Stimulated activated CD4-positive, alpha-beta T cell treated with anti-CD3 and anti-CD28 coated beads, TNF-alpha, amount 100 ng/mL, for 1 hour (primary cell): ENCODE measurements at places on chromosomes 4 and X.

GRCh38 chrX:525134-525533 lies 105.5 kb upstream of the SHOX start:
- DNase-seq = no peak

DNA sequence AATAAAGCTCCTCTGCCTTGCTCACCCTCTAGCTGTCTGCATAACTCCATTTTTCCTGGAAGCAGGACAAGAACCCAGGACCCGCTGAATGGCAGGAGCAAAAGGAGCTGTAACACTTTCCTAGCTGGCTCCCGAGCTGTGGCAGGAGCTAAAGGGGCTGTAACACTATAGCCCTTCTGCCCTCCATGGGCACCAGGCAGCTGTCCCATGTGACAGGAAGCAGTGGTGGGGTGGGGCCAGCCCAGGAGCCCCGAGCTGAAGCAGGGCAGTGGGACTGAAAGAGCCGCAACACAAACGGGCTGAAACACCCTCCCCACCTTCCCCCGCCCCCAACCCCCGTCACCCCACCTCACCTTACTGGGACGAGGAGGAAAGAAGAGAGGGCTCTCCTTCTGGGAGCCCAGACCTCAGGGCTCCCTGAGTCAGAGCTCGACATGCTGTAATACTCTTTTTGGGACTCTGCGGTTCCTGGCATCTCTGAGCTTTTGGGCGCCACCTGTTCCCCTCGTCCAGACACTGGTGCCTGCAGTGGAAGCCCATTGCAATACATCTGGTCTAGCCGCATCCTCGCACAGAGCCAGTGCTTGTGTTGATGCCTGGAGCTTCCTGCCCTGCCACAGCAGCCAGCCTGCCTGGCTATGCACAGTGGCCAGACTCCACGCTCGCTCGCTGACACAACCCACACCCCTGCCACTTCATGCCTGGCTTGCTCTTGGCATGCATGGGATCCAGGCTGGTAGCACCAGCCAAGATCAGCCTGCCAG lies 39.4 kb downstream of the PPM1K start:
- no peak for DNase-seq

- DNase-seq = no peak
These were observed 1148.5 kb upstream of the DIAPH2 start for GRCh38 chrX:95536111-95536510.

DNA sequence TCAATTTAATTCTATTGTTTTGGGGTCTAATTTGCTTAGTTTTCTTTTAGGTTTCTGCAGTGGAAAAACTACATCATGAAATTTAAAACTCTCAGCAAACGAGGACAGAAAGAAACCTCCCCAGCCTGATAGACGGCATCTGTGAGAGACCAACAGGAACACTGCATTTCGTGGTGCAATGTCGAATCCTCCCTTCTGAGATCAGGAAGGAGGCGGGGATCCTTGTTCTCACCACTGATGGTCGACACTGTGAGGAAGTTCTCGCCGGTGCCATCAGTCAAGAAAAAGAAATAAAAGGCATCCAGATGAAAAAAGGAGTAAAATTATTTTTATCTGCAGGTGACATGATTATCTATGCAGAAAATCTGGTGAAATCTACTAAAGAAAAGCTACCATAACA lies 16.5 kb downstream of the GAK start:
- no peak for DNase-seq

GRCh38 chr4:5710961-5711478 lies at the start of gene EVC:
Gene EVC, plus strand, starts transcription at chr4:5711201. Its CDS starts 180 bp downstream, at chr4:5711381.
- DNase-seq = no peak

GRCh38 chr4:57110640-57111511 lies 691 bp upstream of the IGFBP7 start:
- DNase-seq = no peak

DNA sequence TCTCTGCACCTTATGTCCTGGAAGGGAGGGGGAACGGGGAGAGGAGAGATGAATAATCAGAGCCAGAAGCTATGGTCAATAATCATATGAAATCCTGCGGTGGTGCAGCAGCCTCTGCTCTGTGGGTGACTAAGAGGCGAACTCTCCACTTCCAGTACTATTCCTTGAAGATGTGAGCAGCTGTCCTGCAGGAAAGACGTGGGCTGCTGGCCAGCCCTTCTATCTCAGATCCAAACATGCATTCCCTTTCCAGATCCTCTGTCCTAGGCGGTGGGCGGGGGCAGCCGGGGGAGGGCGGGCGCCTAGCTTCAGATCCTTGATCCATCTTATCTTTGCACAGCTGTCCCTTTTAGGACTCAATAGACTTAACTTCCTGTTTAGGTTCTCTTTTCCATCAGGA lies 34.5 kb downstream of the SPINK2 start:
- DNase-seq = no peak

- no peak for DNase-seq
These were observed 253.9 kb downstream of the IL15 start for GRCh38 chr4:141890279-141890678.

GRCh38 chr4:23741681-23742191 lies 148.1 kb downstream of the PPARGC1A start:
- no peak for DNase-seq

DNA sequence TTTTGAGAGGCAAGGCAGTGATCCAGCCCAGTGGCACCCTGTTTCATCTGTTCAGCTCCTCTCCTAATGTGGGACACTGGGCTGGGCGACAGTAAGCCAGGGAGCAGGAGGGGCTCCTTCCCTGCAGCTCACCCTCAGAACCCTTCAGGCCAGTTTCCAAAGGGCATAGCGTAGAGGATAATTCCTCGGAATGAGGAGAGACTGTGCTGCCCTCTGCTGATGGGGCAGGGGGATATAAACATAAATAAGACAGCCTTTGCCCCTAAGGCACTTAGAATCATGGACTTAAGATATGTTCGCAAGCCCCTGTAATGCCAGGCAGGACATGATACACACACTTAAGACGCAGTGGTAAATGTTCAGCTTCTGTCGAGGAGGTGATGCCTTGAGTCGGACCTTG lies 27.9 kb upstream of the ZNF185 start:
- no peak for DNase-seq

GRCh38 chrX:109270580-109271484 lies 211.1 kb downstream of the GUCY2F start:
- DNase-seq = no peak

- DNase-seq = no peak
These were observed 19.1 kb upstream of the MECP2 start for GRCh38 chrX:154116426-154117211.

GRCh38 chr4:16663732-16664131 lies 234.7 kb downstream of the LDB2 start:
- no peak for DNase-seq

DNA sequence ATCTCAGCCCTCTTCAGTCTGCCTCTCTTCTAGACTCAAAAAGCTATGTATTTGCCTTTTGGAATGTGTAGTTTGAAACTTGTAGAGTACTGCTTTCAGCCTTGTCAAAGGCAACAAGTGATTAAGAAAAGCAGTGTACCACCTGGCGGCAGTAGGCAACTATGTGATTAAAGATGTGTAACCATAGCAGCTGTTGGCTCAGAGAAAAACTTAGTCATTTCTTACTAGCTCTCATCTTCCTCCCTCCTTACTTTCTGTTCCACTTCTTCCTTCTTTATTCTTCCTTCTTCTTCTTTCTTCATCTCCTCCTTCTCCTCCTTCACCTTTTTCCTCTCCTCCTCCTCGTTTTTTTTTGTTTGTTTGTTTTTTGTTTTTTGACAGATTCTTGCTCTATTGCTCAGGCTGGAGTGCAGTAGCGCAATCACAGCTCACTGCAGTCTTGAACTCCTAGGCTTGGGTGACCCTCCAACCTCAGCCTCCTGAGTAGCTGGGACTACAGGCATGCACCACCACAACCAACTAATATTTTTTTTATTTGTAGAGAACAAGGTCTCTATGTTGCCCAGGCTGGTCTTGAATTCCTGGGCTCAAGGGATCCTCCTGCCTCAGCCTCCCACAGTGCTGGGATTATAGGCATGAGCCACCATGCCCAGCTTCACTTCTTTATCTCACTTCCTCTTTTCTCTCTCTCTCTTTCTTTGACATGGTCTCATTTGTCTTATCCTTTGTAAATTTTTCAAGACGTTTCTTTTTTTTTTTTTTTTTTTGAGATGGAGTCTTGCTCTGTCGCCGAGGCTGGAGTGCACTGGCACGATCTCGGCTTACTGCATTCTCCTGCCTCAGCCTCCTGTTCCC lies 32.6 kb downstream of the ABHD18 start:
- DNase-seq = no peak

DNA sequence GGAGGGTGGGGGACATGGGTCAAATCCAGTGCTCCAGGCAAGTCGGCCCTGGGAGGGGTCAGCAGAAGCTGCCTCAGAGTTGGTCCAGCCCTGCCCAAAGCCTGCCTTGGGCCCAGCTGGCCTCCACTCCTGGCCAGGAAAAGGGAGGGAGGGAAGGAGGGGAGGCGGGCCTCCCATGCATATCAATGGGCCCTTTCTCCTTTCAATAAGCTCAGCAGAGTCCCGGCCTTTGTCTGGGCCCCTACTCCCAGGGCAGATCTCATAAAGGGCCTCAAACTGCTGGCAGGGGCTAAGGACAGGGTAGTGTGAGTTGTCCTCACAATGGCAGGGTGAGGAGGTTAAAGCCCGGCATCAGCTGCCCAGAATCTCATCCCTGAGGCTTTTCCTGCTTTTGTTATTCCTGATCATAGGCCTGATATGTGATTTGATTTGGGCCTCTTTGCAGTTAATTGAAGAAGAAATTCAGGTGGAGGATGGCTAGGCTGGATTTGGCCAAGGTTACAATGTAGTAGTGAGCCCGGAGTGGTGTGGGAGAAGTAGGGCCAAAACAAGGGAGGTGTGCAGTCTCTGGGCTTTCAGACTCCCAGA lies 121.1 kb upstream of the ATP6AP2 start:
- DNase-seq = no peak

GRCh38 chr4:188341428-188341827 lies 202.2 kb downstream of the TRIML1 start:
- DNase-seq = no peak

GRCh38 chr4:71501992-71502391 lies 163.2 kb downstream of the SLC4A4 start:
- DNase-seq = no peak
